IMR-90 (cell line): ENCODE measurements at places on chromosomes 5 and 9. TPM values are rescaled to one million over a fixed set of nuclear protein-coding genes. Genes with fewer than 3 reads are reported as not detected.
A peak's percentile ranks its signal among the peaks of the same experiment; 100 is the strongest.

- DNase-seq: peak; percentile 60
Measured at GRCh38 chr5:113330533-113331208, 104.1 kb downstream of the TSSK1B start.

- no peak for DNase-seq
Measured at GRCh38 chr9:13816837-13817236, 497.1 kb downstream of the NFIB start.

DNA sequence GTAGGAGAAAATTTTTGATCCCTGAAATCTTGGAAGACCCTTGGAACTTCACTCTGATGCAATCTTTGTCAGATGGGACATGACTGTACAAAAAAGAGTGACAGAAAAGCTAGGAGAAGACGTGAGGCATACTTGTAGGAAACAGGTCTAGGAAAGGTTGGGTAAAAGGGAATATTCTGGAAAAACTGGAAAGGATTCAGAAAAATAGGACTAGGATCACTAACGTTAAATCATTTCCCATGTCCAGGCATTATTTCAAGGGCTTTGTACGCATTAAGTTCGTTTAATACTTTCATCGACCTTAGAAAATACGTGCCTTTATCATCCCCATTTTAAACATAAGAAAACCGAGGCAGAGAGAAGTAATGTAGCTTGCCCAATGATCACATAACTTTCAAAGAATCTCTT, 2.9 kb downstream of the ALDH1A1 start:
- no peak for DNase-seq

- no peak for DNase-seq
Measured at GRCh38 chr5:35484241-35484640, 133.4 kb upstream of the SPEF2 start.

DNA sequence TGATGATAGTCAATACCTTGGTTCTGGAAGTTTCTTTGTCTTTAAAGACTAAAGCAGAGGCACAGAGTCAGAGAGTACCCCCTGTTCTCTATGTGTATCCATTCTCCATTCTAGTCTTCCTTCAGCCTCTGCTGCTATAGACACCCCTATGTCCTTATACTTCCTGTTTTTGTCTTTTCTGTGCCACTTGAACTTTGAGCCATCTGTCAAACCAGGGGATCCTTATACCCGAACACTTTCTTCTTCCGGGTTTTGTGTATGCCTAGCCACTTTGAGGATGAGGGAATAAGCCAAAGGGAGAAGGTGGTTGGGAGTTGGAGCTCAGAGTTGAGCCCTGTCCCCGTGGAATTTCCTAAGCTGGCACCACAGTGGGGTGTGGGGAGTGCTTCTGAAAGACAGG, 61.1 kb upstream of the IL6ST start:
- no peak for DNase-seq

DNA sequence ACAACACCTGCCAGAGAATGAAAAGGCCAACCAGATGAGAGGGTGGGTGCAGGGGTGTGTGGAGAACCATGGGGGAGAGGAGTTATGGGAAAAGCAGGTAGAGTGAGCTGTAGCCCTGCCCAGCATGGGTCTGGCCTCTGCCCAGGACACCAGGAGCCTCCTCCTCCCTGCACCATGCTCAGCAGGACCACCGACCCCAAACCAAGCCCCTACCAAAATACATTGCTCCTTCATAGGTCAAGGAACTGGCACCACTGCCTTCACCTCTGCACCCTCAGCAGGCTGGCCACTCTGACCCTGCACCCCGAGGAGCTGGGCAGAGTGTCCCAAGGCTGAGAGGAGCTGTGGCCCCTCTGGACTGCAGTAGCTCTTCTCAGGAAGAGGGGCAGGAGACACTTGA, 102.0 kb downstream of the NSG2 start:
- DNase-seq: no peak

The ZNF608 gene
- 15.1 and 16.4 TPM in 2 replicates for total RNA-seq
